ENCODE measurements at places on chromosomes 7 and 10.
A peak's percentile ranks its signal among the peaks of the same experiment; 100 is the strongest.

DNA sequence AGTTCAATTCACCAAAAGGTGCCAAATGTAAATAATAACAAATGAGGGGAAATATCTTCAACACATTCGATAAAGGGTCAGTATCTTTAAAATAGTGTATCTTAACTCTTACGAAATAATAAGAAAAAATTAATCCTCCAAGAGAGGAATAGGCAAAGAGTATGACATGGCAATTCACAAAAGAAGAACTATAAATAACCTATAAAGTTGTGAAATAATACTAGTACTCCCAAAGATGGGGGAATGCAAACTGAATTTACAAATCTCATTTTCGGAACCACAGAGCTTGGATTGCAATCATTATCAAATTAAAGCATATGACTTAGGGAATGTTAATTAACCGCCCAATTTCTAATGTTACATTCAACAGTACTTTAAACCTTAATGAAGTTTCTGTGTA is 78.2 kb upstream of the TARP start:
- DNase-seq = no peak

- DNase-seq = peak; percentile 89
Measured at GRCh38 chr10:91409869-91410637, at the start of gene HECTD2. Gene HECTD2 (plus strand): TSS chr10:91410344. CDS start chr10:91410439, 95 bp downstream.

- DNase-seq = peak; percentile 72
Measured at GRCh38 chr10:90920986-90921666, at the start of gene ANKRD1. Gene ANKRD1 (minus strand): TSS chr10:90921087. CDS start chr10:90921027, 60 bp downstream.

GRCh38 chr10:88903715-88904114 is 23.7 kb downstream of the STAMBPL1 start:
- no peak for DNase-seq

DNA sequence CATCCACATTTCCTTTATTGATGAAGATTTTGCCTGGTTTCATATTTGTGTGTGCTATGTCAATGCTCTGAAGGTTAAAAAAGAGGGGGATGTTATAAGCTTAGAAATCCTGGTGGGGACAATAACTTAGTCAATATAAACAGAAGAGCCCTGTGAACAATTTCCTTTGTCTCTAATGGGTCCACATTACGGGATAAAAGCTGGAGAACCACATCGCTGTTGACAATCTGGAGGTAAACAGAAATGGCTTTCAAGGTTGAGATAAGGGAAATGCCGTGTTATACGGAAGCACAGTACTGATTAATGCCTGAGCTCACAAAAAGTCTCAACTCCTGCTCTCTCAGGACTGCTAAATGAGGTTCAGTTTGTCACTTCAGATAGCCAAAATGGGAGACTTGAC is 16.8 kb downstream of the ASAH2 start:
- DNase-seq = no peak

DNA sequence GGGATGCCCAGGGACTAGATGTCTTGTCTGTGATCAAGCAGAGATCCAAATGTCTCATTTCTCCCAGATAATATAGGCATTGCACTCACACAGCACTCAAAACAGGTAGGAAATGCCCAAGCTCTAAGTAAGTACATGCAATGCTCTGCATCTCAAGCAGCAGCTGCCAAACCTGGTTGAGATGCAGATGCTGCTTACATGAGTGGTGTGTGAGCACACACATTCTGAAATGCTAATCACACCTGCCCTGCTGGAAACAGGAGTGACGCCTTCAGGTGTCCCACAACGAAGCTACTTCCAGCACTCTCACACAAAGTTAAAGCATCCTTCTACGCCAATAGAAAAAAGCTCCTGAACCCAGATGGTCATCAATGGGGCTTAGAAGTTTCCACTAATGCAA is 132.9 kb downstream of the CALN1 start:
- DNase-seq = no peak

- peak; percentile 20 for DNase-seq
Measured at GRCh38 chr7:117193564-117193963, 129.3 kb downstream of the WNT2 start.

GRCh38 chr7:151062399-151063211 is 3.2 kb downstream of the SLC4A2 start:
- DNase-seq = peak; percentile 84

DNA sequence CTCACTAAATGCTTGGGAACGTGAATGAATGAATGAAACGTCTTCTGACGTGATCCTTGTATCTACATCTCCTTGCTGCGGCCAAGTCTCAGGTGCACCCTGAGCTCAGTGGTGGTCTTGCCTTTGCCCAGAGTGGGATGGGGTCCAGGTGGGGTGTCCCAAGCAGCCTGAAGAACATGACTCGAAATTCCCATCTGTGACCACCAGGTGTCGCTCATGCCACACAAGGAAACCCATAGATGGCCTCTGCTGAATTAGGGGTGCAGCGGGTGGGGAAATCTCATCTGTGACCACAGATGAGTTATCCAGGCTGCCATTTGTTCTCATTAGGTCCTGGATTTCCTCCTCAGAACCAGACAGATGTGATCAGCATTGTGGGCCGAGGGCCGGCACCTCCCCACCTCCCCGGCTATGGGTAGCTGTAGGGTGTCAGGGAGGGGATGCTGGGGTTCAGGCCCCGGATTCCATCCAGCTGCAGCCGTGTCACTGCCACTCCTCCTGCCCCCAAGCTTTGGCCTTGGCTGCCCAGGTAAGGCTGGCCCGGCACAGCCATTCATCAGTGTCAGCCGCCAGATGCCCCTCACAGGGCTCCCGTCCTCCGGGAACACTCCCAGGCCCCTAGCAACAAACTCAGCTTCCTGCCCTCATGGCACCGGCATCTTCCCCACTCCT is 21.0 kb upstream of the GNA12 start:
- peak; percentile 76 for DNase-seq

DNA sequence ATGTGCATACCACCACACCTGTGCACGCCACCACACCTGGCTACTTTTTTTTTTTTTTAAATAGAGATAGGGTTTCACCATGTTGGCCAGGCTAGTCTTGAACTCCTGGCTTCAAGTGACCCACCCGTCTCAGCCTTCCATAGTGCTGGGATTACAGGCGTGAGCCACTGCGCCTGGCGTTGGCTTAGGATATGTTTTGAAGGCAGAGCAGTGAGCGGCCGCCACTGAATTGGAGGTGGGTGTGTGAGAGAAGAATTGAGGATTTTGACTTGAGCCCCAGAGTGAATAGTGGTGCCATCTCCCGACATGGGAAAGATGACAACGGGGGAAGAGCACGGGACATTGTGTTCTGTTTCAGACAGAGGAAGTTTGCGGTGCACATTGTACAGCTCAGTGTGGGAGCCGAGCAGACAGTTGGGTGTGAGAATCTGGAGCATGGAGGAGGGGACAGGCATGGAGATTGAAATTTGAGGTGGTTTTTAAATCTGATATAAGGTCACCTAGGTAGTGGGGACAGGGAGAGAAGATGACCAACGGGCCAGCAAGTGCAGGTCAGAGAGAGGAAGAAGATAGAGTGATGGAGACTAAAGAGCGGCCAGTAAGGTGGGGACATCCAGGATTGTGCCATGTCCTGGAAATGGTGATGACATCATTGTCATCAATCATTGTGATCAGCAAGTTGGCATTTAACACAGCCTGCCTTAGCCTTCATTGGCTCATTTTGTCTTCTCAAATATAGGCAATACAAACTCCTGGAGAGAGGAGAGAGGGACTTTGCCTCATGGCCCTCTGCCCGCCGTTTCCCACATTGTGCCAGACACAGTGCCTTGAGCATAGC is 35.8 kb downstream of the VWA2 start:
- no peak for DNase-seq

- no peak for DNase-seq
Measured at GRCh38 chr7:25493805-25494366, 265.6 kb upstream of the NPVF start.

DNA sequence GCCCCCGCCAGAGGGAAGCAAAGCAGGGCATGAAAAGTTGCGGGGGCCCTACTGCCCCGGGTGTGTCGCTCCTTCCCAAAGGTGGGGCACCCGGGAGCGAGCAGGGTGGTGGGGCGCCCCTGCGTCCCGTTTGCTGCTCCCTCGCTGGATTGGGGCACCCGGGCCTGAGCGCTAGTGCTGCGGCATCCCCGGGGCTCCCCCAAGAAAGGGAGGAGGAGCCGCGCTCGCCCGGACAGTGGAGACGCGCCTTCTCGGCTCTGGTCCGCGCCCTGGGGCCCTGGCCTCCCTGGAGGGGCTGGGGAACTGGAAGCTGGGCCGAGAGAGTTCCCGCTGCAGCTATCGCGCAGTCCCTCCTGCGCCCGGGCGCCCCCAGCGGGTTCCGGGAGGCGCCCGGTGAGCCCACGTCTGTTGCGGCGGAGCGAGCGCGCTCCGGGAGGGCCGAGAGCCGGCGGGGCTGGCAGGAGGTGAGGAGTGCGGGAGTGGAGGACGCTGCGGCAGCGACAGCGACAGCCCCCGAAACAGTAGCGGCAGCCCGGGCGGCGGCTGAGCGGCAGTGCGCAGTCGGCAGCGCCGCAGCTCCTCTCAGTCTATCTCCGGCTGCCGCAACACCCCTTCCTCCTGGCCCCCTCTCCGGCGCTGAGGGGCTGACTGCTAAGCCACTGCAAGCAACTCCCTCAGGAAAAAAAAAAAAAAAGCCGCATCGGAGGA is 504 bp upstream of the BMPER start:
- peak; percentile 75 for DNase-seq

DNA sequence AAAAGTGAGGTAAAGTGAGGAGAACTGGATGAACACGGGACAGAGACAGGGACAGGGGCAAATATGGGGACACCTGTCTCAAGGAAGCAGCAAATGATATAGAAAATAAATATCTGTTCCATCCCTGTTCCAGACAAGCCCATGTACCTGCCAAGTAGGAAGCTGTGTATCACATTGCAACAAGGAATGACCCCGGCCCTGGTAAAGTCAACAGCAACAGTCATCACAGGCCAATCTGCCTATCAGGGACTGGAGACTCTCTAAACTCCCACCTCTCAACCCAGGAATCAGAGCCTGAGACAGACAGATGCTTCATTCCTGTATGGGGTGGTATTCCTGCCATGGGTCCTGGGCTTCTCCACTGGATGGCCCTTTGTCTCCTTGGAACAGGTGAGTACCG is 156.6 kb upstream of the PRSS1 start:
- no peak for DNase-seq

- DNase-seq = no peak
Measured at GRCh38 chr10:132310701-132311337, 3.1 kb upstream of the STK32C start.

DNA sequence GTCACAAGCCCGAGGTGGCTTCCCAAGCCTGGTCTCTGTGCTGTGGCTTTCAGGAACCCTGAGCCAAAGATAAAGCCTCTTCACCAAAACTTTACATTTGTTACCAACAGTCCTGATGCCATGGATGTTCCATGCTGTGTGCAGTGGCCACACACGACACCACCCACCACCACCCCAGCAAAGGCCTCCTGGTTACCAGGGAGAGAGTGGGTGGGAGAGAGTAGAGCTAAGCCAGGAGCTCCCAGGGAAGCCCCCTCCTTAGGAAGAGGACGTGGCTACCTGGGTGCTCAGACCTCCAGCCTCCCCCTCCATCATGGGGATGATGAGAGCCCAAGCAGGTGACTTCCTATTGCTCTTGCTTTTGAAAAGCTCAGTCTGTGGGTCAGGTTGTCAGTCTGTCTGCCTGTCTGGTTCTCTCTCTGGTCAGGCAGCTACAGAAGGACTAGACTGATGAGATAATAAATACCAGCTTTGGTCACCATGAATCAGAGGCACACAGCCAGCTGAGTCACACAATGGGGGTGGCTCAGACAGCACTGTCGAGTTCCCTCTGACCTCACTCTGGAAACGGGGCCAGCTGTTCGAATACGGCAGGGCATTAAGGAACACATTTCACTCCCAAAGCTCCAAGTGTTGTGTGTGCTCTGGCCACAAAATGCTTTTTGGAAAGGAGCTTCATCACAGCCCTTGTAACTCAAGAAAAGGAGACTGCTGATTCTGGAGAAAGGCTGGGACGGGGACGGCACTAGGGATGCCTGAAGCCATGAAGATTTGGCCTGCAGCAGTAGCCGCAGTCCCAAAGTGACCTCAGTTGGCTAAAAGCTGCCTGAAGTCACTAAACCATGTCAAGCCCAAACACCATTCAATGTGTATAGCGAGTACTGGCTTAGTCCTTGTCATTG is 166.0 kb downstream of the FANK1 start:
- DNase-seq = peak; percentile 91

GRCh38 chr7:27774717-27775328 is 34.9 kb downstream of the TAX1BP1 start:
- DNase-seq = peak; percentile 10

GRCh38 chr7:131219312-131220041 is 108.2 kb upstream of the MKLN1 start:
- DNase-seq = no peak

- DNase-seq = no peak
Measured at GRCh38 chr10:16119445-16119844, 259.1 kb upstream of the MINDY3 start.

Measured in AG08396 (cell line).